Stimulated activated CD8-positive, alpha-beta memory T cell treated with anti-CD3 and anti-CD28 coated beads, Interleukin-7, amount 100 ng/mL, for 24 hours (primary cell): ENCODE measurements at places on chromosomes 11 and 22.

DNA sequence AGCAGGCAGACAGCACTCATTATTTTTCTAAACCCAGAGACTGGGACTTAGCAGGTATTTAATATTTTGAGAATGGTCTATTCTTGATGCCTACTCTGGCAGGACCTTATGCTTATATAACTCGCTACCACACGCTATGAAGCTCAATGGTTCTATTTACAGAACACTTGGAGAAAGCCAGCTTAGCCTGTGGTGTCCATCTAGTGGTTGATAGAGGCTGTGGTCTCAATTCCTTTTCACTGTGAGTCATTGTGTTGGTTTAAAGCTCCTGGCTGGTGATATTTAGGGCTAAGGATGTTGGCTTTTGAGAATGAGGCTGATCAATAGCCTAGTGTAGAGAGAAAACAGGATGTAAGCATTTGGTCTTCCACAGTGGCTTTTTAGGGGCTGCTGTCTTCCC lies 206.4 kb downstream of the DBX1 start:
- no peak for DNase-seq

DNA sequence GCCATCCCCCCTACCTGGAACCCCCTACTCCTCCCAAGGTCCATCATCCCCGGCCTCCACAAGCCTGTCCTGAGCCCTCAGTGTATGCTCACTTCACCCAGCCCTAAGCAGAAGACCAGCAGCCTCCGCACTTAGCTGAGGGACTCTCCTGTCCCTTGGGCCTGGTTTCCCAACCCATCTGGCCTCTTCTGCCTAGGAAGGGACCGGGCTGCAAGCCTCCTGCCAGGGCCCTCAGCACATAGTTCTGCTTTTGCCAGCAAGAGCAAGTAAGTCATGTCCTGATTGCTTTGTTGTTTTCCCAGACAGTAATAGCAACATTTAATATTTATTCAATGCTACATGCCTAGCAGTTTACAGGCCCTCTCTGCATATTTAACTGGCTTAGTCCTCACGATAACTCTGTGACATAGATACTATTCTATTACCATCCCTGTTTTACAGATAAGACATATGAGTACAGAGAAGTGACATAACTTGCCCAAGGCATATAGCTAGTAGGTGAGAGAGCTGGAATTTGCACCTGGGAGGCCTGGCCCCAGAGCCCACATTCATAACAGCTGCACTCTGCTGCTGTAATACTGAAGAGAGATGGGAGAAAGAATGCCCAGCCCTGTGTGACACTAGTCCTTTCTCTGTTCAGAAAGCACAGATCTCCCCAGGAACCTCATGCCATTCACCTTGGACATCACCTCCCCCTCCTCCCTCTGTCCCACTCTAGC lies 139.2 kb downstream of the PARVA start:
- no peak for DNase-seq

DNA sequence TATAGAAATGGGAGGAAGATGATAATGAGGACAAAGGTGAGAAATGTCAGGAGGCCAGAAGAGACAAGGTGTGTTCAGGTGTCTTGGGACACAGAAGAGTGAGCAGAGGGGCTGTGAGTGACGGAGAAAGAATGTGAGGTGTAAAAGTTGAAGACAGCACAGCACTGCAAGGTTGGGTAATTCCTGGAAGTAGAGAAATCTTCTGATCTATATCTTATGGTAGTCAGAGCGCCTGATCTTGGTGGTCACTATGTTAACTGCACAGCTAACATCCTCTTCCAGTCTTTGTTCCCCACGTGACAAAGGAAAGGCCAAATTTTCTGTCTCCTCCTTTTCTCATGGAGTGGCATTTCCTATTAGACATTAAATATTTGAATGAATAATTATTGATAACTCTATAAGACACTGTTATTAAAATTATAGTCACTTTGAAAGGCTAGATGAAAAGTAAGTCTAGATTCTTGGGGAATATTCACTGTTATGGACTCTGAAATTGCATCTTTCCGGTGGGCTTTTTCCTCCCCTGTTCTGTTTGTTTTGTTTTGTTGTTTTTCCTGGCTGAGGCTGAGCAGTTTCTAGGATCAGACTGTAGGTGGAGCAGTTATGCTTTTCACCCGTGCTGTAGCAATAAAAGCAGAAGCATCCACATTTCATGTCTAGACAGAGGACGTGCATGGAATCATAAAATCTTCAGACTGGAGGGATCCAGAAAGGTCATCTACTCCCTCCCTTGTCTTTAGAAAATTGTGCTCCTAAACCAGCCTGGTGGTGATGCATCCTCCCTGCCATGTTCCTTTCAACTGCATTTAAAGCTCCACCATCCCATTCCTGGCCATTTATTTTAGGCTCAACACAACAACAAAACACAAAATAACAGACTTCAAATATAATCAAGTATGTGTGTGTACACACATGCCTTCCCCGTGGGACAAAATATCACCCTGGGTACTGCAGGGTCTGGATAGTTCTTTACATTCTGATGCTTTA lies 26.6 kb downstream of the SC5D start:
- DNase-seq: no peak

- DNase-seq: no peak
Measured at GRCh38 chr11:86888164-86889000, 66.8 kb downstream of the FZD4 start.

DNA sequence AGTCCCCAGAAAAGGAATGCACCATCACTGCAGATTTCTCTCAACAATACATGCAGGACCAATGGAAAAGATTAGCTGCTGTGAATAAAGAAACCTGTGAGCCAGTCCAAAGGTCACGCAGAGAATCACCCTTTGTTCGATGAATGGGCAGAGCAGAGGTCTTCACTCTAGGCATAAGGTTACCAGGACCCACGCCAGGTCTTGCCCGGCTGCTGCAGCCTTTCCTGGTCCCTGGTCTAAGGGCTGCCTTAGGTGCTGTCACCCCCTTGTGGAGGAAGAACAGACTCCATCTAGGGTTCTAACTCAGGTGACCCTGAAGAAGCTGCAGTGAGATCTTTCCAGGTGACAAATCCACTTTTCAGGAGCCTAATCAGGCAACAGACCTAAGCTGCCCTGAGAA lies 29.0 kb upstream of the NAP1L4 start:
- DNase-seq: no peak

DNA sequence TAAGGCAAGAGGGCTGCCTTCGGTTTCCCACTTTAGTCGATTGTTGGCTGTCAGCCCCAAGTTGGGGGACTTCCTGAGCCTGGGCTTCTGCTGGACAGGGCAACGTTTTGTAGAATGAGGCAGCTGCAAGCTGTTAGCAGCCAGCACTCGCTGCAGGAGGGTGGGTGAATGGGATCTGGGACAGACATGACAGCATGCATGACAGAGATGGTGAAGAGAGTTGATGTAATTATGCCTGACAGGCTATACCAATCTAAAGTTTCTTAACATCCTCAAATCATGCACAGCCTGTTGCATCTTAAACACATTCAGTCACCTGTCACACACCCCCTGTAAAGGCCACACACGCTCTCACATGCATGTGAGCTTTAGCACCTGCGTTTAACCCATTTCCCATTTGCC lies 49.2 kb downstream of the CWC15 start:
- no peak for DNase-seq
